Neural progenitor cell (in vitro differentiated cells): ENCODE measurements at places on chromosomes 6 and 20. TPM values are rescaled to one million over a fixed set of nuclear protein-coding genes. Genes with fewer than 3 reads are reported as not detected.

DNA sequence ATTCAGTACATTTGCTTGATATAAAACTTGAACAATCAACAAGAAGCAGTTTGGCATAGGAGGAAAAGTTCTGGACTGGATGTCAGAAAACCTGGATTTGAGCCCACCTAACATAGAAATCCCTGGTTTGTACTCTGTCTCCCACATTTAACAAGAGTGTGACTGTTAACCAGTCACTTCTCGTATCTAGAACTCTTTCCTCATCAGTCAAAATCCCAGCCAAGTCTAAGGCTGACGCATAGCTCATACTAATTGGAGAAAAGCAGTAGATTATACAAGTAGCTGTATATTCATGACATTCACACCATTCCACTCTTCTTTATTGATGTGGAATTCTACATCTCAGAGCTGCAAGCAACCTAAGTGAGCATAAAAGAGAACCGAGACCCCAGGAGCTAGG is 222.7 kb downstream of the PHACTR1 start:
- no peak overlapping the region for H3K27ac ChIP-seq
- H3K36me3 ChIP-seq = no peaks in the 10 kb centered on the region
- H3K4me3 ChIP-seq = no peak overlapping the region
- DNase-seq = no peak
- no peaks in the 10 kb centered on the region for H3K27me3 ChIP-seq
- peaks cover 9% of the 10 kb centered on the region for H3K4me1 ChIP-seq

Gene DSP
- 38.3 and 38.7 TPM in 2 replicates for total RNA-seq

DNA sequence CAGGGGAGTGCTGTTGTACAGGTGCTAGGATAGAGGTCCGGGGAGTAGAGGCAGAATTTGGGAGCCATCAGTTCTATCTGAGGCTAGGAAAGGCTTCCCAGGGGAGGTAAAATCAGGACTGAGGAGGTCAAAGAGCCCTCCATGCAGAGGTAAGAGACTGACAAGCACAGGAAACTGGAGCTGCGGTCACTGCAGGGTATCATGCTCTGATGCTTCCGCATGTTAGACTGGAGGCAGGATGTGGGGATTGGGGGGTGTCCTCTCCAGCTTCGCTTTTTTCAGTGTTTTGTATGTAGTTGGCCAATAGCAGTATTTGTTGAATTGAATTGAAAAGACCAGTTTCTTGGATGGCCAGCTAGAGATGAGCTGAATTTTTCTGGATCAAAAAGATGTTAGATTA is 87.8 kb downstream of the SLC22A3 start:
- no peaks in the 10 kb centered on the region for H3K36me3 ChIP-seq
- H3K27ac ChIP-seq = no peak overlapping the region
- no peaks in the 10 kb centered on the region for H3K27me3 ChIP-seq

GRCh38 chr6:31940256-31940664 is 5.6 kb upstream of the CFB start:
- no peaks in the 10 kb centered on the region for H3K36me3 ChIP-seq
- H3K4me3 ChIP-seq = no peak overlapping the region
- no peak for DNase-seq

GRCh38 chr20:63963348-63963741 is 6.4 kb downstream of the ZNF512B start:
- H3K27ac ChIP-seq = no peak overlapping the region
- no peaks in the 10 kb centered on the region for H3K27me3 ChIP-seq
- H3K36me3 ChIP-seq = no peaks in the 10 kb centered on the region
- peaks cover 10% of the 10 kb centered on the region for H3K4me1 ChIP-seq
- no peak overlapping the region for H3K4me3 ChIP-seq
- no peak for DNase-seq

GRCh38 chr6:41463062-41463930 is 82.9 kb upstream of the FOXP4 start:
- H3K27me3 ChIP-seq = peaks cover 57% of the 10 kb centered on the region
- H3K36me3 ChIP-seq = no peaks in the 10 kb centered on the region
- H3K4me1 ChIP-seq = peaks cover 4% of the 10 kb centered on the region
- no peak overlapping the region for H3K27ac ChIP-seq
- H3K4me3 ChIP-seq = no peak overlapping the region
- no peak for DNase-seq

- no peak overlapping the region for H3K4me3 ChIP-seq
- no peaks in the 10 kb centered on the region for H3K36me3 ChIP-seq
- no peaks in the 10 kb centered on the region for H3K27me3 ChIP-seq
- no peak for DNase-seq
Measured at GRCh38 chr6:79808921-79809320, 138.4 kb downstream of the ELOVL4 start.

DNA sequence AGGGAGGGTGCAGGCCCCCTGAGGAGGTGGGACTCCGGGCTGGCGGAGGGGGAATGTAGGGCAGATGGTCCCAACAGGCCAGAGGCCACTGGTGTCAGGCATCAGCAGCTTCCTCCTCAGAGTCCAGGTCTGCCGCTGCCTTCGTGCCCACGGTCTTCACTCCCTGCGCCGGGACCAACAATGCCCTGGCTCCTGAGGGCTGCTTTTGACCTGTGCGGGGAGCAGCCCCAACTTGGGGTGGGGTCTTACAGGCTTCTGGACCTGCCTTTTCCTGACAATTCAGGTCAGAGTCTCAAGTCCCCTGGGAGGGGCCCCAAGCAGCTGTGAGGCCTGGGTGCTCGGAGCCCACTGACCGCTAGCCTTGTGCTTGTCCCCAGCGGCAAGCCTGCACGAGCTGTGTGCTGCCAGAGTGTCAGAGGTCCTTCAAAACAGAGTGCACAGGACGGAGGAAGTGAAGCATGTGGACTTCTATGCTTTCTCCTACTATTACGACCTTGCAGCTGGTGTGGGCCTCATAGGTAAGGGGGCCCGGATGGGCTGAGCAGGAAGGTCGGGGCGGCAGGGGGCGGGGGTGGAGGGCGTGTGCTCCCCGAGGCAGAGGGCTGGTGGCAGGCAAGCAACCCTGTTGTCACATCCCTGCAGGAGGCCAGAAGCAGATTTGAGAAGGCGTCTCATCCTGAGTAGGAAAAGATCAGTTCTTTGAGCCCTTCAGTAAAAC is 25.3 kb upstream of the PYGB start:
- H3K27me3 ChIP-seq = no peaks in the 10 kb centered on the region
- no peak for DNase-seq
- no peak overlapping the region for H3K27ac ChIP-seq
- H3K4me3 ChIP-seq = no peak overlapping the region

Gene BFSP1
- total RNA-seq = not detected in 2 replicates

- H3K27me3 ChIP-seq = no peaks in the 10 kb centered on the region
- H3K4me3 ChIP-seq = no peak overlapping the region
- H3K27ac ChIP-seq = no peak overlapping the region
- no peaks in the 10 kb centered on the region for H3K36me3 ChIP-seq
- no peaks in the 10 kb centered on the region for H3K4me1 ChIP-seq
- DNase-seq = no peak
Measured at GRCh38 chr6:44653761-44654218, 266.3 kb downstream of the CDC5L start.

Gene TSPO2
- total RNA-seq = not detected in 2 replicates

GRCh38 chr6:39075010-39075686 is 26.6 kb downstream of the GLP1R start:
- no peaks in the 10 kb centered on the region for H3K36me3 ChIP-seq
- H3K4me3 ChIP-seq = no peak overlapping the region
- DNase-seq = no peak

Gene EPB41L1
- 32.7 and 35.8 TPM in 2 replicates for total RNA-seq

Gene ASIP
- not detected in 2 replicates for total RNA-seq

Gene RAET1L
- total RNA-seq = not detected in 2 replicates

DNA sequence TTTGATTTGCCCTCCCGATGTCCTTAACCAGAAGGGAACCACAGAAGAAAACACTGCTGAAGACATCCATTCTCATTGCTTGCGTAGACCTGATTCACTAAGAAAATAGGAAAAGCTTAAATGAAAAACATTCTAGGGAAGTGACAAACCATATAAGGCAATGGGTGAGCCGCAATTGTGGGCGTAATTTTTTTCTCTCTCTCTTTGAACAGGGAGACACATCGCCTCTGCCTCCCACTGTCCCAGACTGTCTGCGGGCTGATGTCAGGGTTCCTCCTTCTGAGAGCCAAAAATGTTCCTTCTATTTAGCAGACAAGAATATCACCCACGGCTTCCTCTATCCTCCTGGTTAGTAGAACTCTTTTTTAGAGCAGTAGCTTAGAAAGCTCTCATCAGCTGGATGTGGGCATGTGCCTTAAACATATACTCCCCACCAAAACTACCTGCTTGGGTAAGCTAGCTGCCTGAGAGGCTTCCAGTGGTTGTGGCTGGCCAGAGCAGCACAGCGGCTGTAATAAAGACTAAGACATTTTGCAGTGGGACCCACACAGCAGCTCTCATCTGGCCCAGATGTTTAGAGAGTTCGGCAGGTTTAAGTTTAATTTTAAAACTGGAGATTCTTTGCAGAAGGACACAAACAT is 22.7 kb upstream of the CTAGE9 start:
- H3K4me3 ChIP-seq = no peak overlapping the region
- peaks cover 7% of the 10 kb centered on the region for H3K4me1 ChIP-seq
- H3K36me3 ChIP-seq = no peaks in the 10 kb centered on the region
- no peaks in the 10 kb centered on the region for H3K27me3 ChIP-seq
- H3K27ac ChIP-seq = no peak overlapping the region

DNA sequence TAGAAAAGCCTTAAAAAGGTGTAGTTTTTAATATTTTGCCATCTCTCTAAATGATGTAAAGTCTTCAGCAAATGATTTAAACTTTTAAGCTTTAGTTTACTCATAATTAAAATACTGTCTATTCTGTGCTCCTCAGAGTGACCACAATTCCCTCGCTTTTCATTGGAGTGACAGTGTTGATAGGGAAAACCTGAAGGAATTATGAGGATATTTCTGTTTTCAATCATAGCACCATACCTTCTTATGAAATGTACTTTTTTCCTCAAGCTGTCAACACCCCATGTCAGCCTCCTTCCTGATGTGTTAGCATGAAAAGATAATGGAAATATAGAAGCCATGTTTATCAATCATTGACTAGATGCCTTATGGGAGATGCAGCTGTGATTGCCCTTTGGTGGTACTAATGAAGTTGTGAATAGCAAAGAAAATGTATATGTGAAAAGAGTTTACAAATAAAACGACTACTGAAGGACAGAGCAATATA is 145.4 kb upstream of the EYS start:
- no peaks in the 10 kb centered on the region for H3K36me3 ChIP-seq
- H3K4me1 ChIP-seq = no peaks in the 10 kb centered on the region
- no peak for DNase-seq

Gene MAS1
- not detected in 2 replicates for total RNA-seq

DNA sequence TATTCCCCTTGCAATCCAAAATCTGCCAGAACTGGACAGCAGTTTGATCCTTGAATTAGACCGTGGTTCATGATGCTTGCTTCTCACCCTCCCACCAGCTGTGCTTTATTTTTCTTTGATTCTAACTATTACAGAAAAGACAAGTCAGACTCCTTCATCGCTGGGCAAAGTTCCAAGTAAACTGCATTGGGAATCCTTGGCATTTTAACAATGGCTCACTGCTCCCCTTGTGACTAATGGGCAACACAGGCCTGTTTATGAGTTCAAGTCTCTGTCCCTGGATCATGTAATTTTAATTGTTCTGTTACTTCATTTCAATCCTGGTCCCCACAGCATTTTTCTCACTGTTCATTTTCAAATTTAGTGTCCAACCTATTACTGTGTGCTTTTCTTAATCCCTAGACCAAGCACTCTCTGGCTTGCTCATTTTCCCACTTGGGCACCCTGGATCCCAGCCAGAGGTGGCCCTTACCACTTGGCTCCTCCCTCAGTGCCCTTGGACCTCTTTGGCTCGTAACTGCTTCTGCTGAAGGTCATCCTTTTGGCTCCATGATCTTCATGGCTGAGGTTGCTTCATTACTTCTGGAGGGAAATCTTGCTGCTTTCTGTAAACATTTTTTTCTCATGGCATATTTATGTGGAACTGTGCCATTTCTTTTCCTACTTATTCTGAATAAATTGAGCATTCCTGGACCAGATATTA is 32.8 kb downstream of the PSMB9 start:
- no peaks in the 10 kb centered on the region for H3K4me1 ChIP-seq
- no peaks in the 10 kb centered on the region for H3K27me3 ChIP-seq
- no peak for DNase-seq
- no peaks in the 10 kb centered on the region for H3K36me3 ChIP-seq

GRCh38 chr6:143288923-143289322 is 161.6 kb downstream of the ADAT2 start:
- H3K27ac ChIP-seq = peak overlapping the region; percentile 46
- DNase-seq = no peak
- H3K27me3 ChIP-seq = no peaks in the 10 kb centered on the region
- H3K4me3 ChIP-seq = no peak overlapping the region

DNA sequence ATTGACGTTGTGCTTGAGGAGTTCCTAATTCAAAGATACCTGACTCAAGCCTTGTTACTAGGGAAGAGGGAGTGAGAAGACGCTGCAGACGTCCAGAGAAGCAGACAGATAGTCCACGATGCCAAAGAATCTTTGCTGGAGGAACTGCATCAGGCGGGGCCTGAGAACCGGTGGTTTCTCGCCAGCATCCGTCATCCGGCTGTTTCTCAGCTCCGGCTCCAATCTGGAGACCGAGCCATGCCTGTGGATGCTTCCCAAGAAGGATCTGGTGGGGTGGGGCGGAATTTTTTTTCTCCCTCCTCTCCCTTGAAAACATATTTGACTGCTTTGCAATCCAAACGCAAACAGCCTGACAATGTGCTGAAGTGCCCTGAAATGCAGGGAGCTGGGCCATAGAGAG is 125.8 kb upstream of the SRSF6 start:
- H3K4me3 ChIP-seq = no peak overlapping the region
- H3K27ac ChIP-seq = no peak overlapping the region
- no peaks in the 10 kb centered on the region for H3K4me1 ChIP-seq
- no peak for DNase-seq

DNA sequence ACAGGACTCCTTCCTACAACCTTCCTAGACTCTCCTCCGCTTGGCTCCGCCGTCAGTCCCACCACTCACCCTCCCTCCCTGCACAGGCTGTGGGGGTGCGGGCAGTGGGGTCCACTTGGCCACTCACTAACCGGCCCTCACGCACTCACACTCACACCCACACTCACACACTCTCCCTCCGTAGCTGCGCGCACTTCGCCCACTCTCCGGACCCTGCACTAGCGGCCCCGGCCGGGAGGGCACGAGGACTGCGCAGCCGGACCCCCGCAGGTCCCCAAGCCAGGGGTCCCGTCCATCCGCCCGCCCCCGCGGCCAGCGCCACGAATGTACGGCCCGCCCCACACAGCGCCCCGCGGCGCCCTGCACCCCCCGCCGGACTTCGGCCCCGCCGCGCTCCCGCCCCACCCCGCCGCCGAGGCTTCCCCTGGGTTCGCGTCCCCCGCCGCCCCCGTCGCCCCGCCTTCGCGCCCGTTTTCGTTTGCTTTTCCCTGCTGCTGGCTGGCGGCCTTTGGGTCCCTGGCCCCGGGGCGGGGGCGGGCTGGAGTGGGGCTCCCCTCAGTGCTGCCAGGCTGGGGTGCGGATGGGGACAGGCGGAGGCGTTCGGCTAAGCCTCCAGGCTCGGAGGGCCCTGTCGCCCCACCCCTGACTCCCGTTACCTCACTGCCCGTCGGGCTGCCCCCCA is 23.0 kb upstream of the SLC22A7 start:
- peaks cover 46% of the 10 kb centered on the region for H3K27me3 ChIP-seq
- peaks cover 33% of the 10 kb centered on the region for H3K4me1 ChIP-seq
- H3K36me3 ChIP-seq = no peaks in the 10 kb centered on the region
- no peak overlapping the region for H3K27ac ChIP-seq
- DNase-seq = peak; percentile 49
- H3K4me3 ChIP-seq = peak overlapping the region; percentile 69
